Activated CD8-positive, alpha-beta memory T cell treated with anti-CD3 and anti-CD28 coated beads for 4 hours (primary cell): ENCODE measurements at places on chromosomes 6 and 20.

GRCh38 chr6:43949551-43949991 is 177.7 kb downstream of the MRPL14 start:
- no peak for DNase-seq

DNA sequence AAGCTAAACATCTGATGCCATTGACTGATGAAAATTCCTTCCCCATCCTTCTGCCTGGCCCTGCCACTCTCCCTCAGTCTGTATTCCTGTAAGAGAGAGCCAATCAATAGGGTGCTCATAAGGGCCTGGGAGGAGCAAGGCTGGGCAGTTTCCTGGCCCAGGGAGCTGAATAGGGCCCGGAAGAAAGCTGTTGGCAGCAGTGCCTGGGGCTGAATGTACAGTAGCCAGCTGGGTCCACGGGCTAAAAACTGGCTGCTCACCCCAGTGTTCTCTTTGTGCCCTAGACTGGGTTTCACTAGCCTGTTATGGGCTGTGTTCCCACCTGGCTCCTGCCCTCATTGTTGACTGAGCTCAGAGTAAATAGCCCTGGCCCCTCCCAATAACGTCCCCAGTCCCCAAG is 1.7 kb upstream of the WFDC2 start:
- DNase-seq = no peak

DNA sequence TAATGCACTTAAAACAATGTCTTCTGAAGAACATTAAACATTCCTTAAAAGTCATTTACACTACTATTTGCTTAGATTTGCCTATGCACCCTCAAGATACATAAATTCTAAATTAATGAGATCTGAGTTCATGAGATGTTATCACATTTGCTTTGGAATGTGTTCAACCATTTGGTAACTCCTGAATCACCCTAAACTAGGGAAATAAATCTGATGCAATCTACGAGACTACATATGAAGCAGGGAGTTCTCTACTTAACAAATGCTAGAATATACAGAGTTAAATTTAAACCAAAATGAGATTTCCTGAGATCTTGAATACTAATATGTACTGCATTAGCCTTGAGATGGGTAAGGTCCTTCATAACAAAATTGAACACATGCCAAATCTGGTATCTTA is 170.1 kb downstream of the CLIC5 start:
- no peak for DNase-seq

GRCh38 chr6:170296423-170296745 is 5.5 kb upstream of the DLL1 start:
- DNase-seq = no peak

GRCh38 chr6:13916230-13916944 is 8.4 kb upstream of the RNF182 start:
- DNase-seq = no peak

DNA sequence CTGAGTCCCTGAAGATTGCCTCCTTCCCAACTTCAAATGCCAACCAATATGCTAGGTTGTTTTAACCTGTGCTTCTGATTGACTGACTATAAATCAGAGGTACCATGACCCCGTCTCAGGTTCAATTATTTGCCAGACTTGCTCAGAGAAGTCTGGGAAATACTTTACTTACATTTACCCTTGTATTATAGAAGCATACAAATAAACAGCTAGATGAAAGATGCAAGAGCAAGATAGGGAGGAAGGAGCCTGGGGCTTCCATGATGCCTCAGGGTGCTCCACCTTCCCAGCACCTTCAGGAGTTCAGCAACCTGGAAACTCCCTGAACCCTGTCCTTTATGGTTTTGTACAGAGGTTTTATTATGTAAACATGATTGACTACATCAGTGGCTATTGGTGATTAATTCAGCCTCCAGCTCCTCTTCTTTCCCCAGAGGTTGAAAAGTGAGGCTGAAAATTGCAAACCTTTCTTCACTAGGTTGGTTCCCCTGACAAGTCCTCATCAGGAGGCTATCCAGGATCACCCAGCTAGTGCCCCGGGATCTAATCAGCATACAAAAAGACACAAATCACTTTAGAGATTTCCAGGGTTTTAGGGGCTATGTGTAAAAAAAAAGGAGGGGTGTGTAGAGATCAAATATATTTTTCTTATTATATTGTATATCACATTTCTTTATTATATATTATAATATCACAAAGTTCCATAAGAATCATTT is 547.7 kb downstream of the EPM2A start:
- DNase-seq = no peak

GRCh38 chr6:21181866-21182265 is 411.7 kb upstream of the SOX4 start:
- no peak for DNase-seq

GRCh38 chr6:155968921-155969320 is 513.3 kb upstream of the NOX3 start:
- DNase-seq = no peak

- no peak for DNase-seq
Observed at GRCh38 chr20:47521059-47521808, 19.5 kb downstream of the NCOA3 start.

GRCh38 chr6:113651120-113651519 is 206.0 kb upstream of the MARCKS start:
- no peak for DNase-seq

DNA sequence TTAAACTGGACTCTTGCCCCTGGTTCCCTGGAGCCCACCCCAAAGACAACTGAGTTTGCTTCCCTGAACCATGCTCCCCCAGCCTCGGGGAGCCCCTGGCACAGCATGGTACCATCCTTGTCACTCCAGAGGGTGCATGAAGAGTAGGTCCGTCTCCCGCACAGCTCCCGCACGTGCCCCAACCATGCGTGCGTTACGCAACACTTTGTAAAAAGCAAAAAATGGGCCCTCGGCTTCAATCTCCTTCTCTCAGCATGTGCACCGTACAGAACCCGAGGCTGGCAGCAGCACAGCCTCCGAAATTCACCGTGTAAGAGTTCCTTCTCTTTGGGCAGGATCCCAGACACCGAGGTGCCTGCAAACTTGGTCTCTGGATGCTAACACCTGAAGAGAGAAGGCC is 5.6 kb downstream of the PMEPA1 start:
- DNase-seq = no peak

- no peak for DNase-seq
Observed at GRCh38 chr6:127539272-127539671, 20.1 kb upstream of the MTCL3 start.

- no peak for DNase-seq
Observed at GRCh38 chr6:113442040-113442439, 415.1 kb upstream of the MARCKS start.

DNA sequence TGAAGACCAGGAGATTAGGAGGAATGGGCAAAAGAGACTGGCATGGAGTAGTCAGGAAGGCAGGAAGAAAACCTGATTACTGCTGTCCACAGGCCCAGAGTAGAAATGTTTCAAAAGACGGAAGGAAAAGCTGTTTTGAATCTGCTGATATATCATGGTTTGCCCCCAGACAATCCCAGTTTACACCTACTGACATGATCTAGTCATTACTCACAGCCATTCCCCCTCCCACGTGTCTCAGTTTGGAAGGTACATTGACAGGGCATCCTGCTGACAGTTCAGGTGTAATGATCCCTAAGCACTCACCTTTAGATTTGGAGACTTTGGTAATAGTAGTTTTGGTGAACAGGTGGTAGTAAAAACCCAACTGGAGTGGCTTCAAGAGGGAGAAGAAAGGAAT is 9.8 kb upstream of the TXNDC5 start:
- no peak for DNase-seq

- DNase-seq = no peak
Observed at GRCh38 chr6:42315259-42315990, 97.8 kb upstream of the MRPS10 start.

DNA sequence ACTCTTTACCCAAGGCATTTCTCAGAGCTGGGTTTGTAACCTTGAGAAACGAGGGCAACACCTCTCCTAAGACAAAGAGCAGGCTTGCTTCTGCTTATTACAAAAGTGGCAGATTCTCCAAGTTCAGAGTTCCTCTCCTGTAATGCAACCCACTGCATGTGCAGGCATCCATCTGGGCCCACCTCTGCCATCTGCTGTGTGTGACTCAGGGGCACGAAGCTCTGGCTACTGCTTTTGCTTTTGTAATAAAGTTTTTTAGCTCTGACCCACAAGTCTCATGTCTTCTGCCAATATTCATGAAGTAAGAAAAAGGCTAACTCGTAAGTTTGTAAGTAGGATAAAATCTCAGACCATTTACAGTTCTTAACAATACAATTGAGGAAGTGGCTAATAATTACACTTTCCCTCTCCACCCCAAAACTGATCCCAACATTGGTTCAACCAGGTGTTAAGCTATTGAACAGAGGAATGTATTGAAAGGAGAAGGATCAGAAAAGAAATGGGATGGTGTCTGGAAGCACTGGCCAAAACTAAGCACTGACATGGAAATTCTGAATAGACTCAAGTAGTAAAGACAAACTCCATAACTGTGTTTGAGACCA is 51.7 kb upstream of the SMLR1 start:
- DNase-seq = no peak

DNA sequence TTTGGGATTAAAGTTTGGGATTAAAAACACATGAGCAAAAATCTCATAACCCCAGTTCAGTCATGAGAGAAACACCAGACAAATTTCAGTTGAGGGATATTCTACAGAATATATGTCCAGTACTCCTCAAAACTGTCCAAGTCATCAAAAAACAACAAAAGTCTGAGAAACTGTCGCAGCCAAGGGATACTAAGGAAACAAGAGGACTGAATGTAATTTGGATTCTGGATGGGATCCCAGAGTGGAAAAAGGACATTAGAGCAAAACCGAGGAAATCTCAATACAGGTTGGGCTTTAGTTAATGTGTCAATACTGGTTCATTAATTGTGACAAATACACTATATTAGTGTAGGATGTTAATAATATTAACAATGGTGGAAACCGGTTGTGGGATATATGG is 219.3 kb downstream of the BCKDHB start:
- no peak for DNase-seq

- no peak for DNase-seq
Observed at GRCh38 chr6:6221787-6222535, 98.5 kb downstream of the F13A1 start.

- no peak for DNase-seq
Observed at GRCh38 chr20:62816884-62817873, at the start of gene COL9A3. TSS of gene COL9A3 (plus strand) at chr20:62817050. CDS start at chr20:62817065, 15 bp downstream.

DNA sequence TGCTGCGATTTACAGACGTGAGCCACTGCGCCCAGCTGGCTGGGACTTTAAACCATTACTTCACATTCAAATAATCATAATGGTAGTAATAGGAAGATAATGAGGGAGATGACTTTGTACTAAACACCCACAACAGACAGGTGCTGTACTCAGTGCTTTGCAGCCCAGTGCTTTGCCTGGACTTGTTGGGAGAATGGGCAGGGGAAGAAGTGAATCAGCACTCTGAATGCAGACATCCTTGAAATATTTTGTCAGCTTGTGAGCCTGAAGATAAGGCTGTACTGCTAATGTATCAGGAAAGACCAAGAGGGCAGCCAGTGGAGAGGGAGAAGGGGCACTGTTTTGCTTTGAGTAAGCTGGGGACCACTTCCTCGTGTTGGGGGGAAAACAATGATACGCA is 17.4 kb downstream of the NKX2-2 start:
- DNase-seq = no peak

- DNase-seq = no peak
Observed at GRCh38 chr6:96743496-96743895, 93.8 kb downstream of the GPR63 start.

DNA sequence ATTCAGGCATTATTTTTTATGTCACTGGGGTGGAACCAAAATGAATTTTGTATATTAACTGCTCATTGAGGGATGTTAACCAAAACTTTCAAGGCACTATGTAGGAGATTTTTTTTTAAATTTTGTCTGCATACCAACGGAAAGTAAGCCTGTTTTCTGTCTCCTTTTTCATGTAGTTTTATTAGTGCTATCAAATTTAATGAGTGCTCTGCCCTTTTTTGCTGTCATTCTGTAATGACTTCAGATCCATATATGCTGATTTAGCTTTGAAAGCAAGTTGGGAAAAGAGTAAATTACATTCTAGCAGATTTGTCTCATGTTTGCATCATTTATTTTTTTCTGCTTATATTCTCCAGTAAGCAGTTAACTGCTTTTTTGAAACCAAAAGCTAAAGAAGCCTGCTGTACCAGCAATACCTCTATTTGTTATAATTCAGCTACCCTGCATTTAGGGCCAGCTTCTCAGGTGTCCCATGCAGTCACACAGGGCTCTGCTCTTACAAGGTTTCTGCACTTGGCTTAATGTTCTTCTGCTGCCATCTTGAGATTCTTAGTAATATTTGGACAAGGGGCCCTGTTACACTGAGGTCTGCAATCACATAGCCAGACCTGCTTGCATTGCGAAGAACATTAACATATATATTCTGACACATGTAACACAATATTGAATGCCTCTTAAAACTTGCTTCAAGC is 429.0 kb downstream of the UTRN start:
- DNase-seq = no peak

- DNase-seq = no peak
Observed at GRCh38 chr20:25285856-25286798, 38.2 kb downstream of the PYGB start.

DNA sequence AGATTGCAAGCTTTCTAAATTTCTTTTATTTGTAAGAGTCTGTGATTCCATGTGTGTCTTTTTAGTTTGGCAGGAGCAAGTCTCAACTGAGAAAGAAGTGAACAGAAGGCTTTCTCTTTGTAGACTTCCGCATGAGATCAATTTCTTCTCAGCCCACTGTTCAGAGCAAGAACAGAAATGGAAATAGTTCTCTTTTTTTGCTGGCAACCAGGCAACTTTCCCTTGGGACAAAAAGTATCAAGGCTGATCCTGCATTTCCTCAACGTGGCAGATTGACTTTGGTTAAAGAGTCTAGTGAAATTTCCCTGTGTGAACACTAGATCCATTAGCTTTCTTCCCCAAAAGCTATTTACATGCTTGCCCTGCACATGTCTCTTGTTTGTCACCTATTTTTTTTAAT is 46.8 kb upstream of the JAG1 start:
- no peak for DNase-seq

DNA sequence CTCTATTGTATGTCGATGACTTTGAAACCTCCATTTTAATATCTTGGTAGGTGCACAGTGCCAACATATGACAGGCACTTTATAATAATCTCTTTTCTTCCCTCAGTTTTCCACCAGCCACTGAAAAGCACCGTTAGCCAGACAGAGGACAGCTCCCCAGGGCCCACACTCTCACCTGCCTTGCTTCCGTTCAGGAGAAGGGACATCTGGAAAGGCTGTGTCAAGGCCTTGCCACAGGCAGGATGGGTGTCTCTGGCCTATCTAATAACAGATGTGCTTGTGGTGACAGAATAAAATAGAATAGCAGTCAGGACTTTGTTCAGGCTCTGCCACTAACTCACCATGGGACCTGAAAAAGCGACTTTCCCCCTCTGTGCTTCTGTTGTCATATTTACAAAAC is 75.5 kb upstream of the CCDC167 start:
- no peak for DNase-seq

DNA sequence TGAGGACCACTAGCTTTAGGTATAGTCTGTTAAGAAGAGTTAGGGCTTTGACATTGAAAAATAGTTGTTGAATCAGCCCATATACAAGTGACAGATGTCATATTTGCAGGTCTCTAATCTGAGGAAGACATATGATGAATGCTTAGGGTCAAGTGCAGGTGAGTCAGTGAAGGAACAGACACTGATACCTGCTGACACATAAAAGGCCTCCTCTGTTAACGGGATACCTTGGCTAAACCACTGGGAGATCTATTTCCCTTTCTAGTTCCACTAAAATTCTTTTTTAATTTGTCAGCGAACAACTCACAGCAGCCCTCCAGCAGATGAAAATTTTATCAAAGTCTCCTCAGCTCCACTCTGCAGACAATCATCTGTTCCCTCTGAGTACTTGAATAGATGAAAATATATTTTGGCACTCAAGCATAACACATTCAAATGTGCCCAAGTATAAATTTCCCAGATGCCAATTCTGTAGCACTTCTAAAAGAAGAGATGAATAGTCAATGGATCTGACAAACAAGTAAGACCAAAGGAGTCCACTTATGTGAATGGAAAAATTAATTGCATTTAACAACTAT is 154.0 kb downstream of the KIF16B start:
- DNase-seq = no peak
